ENCODE measurements at places on chromosomes 11 and 22.

DNA sequence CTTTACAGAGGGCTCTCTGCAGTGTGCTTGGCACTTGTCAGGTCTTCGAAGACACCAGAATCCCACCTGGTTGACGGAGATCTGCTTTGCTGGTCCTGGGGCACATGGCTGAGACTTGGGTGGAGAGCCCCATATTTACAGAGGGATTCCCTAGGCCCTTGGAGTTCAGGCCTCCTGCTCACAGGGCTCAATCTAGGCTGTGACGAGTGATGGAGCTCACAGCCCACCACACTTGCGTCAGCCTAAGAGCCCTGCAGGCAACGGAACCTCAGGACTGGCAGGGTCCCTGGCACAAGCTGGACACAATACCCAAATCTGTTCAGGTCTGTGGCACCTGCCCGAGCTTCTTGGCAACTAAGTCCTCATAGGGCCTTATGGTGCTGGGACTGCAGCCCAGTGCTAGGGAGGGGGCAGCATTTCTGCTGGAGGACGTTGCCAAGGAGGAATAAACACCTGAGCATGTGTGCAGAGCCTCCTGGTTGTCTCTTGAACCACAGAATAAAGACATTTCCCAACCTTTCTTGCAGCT lies 59.1 kb downstream of the KCNC1 start:
- DNase-seq, result no peak

- no peak for DNase-seq
Measured at GRCh38 chr22:27540656-27541396, 260.7 kb downstream of the MN1 start.

DNA sequence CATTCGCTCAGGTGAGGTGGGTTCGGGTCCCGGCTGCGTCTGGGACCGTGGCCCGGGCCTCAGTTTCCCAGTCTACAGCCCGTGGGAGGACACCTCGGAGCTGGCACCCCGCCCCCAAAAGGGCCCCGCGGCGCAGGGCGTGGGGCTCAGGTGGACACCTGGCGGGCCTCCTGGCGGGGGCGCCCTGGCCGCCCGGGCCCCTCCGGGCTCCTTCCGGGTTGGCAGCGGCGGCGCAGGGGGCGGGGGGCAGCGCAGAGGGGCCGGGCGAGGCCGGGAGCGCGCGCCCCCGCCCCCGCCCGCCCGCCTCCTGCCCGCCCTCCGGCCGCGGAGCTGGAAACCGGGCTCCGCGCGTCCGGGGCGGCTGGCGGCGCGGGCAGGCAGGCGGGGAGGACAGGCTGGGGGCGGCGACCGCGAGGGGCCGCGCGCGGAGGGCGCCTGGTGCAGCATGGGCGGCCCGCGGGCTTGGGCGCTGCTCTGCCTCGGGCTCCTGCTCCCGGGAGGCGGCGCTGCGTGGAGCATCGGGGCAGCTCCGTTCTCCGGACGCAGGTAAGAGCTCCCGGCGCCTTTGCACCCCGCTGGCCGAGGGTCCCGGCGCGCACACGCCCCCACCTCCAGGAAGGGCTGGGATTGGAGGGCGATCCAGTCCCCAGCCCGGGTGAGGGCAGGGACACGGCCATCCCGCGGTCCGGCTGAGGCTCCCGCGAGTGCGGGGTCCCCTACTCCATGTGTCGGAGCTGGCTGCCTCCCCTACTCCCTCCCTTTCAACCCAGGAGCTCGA lies at the start of gene EMID1:
EMID1 (plus strand) TSS at position 303 of the 778 bp plus-strand sequence; CDS start at position 446, 143 bp downstream.
- DNase-seq, result no peak

DNA sequence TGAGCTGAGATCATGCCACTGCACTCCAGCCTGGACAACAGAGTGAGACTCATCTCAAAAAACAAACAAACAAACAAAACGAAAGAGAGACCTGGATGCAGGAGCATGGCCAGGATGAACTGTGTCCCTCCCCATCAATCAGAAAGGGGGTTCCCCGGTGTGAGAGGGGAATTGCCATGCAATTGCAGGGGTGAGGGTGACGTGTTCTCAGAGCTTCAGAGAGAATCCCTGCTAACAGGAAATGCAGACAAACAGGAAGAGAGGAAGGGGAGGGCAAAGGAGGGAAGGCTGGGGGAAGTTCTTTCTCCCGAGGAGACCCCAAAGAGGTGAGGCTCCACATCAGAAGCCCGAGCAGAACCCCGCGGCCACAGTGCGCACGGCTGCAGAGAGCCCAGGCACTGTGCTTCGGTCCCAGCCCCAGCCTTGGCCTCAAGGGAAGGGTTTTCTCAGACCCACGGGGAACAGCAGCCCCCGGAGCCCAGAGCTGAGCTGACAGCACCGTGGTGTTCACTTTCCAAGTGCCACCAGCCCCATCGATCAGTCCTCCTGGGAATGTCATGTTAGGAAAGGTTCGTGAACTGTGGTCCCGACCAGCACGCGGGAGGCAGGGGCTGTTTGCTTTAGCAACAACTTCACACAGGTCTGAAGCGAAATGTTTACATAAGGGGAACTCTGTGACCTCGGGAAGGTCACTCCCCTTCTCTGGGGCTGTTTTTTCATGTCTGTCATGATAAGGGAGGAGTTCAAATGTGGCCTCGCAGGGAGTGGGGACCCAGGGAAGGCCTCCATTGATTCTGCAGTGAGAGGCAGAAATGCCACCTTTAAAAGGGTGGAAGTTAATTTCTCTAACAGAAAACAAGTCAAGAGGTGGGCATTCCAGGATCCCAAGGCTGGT lies 108.0 kb upstream of the ANO1 start:
- DNase-seq, result no peak

- DNase-seq, result no peak
Measured at GRCh38 chr11:111663820-111664219, 61.6 kb downstream of the SIK2 start.

DNA sequence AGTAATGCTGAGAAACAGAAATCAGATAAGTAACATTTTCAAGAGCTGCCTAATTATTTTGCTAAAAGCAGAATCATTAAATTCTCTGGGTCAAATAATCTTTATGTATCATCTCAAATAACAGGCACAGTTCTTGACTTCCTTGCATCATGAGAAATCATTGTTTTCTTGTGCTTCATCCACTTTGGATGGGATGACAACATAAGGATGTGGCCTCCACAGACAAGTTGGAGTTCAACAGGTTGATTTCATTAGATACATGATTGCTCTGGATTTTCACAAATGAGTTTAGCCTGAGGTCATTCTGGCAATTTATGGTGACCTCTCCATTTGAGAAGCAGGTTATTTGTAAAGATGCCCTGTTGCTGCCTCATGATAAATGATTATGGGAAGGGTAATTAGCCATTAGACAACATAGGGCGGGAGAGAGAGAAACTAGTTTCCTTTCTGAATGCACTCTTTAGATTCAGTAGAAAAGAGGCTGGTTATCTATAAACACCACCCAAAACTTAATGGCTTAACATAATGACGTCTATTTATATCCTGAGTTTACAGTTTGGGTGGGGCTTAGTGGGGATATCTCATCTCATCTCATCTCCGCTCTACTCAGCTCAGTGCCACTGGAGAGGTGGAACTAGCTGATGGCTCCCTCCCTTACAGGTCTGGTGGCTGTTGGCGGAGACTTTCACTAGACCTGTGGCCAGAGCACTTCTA lies 35.0 kb upstream of the ADORA2A start:
- no peak for DNase-seq

GRCh38 chr11:105613183-105613582 lies 3.3 kb downstream of the GRIA4 start:
- no peak for DNase-seq

GRCh38 chr11:65069217-65069616 lies 10.9 kb upstream of the NAALADL1 start:
- no peak for DNase-seq

DNA sequence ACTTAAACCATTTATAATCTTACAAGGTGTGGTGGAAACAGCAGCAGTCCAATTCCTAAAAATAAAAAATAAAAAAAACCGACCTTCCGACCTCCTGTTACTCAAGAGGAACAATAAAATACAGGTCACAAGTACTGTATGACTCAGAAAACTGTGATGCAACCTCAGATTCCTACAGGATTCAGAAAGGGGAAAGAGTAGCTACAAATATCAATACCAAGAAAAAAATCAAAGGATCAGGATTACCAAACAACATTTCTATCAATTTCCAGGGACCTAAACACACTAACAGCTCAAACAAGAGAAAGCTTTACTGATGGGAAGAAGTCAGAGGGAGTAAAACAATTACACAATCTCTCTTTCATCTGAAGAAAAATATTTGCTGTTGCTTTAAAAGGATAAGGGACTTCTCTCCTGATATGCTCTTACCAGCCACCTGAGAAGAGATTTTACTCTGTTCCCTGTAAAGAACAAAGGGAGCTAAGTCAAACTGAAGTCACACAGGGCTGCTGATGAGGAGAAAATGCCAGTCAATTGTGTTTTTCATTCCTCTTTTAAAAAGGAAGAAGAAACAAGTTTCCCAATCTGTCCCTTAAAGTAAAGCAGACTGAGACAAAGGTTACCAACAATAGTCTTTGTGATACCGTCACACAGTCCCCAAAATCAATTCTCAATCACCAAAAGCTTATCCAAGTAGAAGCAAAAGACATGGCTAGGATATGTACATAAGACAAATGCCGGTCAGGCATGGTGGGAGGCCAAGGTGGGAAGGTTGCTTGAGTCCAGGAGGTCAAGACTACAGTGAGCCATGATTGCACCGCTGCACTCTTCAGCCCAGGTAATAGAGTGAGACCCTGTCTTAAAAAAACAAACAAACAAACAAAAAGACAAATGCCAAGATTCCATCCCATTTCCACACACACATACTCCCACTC lies 39.3 kb downstream of the AMBRA1 start:
- no peak for DNase-seq

- no peak for DNase-seq
Measured at GRCh38 chr22:37638391-37639069, 939 bp upstream of the SH3BP1 start.

DNA sequence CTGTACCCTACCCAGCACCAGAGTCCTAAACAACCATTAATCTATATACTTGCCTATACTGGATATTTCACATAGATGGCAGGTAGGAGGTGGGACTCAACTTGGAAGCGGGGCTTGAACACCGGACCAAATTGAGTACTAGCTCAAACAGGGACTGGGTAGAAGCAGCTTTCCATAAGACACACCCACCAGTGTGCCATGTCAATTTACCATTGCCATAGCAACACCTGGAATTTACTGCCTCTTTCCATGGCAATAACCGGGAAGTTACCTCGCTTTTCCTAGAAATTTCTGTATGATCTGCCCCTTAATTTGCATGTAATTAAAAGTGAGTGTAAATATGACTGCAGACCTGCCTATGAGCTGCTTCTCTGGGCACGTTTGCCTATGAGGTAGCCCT lies 38.6 kb upstream of the CUL5 start:
- no peak for DNase-seq

DNA sequence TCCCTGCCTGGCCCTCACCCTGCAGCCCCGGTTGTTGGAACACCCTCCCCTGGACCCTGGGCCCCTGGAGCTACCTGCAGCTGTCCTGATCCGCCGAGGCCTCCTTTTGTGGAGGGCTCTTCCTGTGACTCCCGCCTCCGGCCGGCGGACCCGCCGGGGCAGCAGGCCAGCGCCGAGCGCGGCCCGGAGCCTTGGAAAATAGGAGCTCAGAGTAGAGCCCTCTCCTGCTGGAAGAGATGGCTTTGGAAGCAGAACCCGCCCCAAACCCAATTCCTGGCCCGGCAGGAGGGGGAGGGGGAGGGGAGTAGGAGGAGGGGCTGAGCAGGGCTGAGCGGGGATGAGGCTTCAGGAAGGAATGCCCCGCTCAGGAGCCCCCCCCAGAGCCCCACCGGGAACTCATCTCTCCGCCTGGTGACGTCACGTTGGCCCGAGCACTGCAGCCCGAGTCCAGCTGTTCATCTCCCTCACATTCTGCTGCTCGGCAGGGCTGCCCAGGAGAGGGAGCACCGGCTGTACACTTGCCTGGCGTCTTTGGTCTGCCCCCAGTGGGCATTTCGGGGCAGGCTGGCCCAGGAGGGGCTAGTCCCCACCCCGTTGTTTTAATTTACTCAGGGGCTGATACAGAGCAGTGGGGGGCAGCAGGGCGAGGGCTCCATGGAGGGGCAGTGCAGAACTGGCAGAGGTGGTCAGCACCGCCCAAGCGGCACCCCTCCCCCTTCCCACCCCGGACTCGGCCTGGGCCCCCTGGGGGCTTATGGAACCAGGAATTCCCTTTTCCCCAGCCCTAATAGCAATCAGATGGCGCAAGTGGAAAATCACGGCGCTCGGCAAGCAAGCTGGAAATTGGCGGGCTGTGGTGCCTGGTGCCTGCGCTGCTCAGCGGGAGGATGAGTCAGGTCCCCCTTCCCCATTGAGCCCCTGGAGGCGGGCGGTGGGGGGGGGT lies at the start of gene MRGPRF:
MRGPRF (minus strand) TSS at position 238 of the 943 bp plus-strand sequence. CDS start 3,345 bp downstream, outside the sequence.
- no peak for DNase-seq

- no peak for DNase-seq
Measured at GRCh38 chr11:43922744-43923405, 19.6 kb upstream of the C11orf96 start.

GRCh38 chr11:27055065-27055682 lies 14.6 kb downstream of the BBOX1 start:
- no peak for DNase-seq

DNA sequence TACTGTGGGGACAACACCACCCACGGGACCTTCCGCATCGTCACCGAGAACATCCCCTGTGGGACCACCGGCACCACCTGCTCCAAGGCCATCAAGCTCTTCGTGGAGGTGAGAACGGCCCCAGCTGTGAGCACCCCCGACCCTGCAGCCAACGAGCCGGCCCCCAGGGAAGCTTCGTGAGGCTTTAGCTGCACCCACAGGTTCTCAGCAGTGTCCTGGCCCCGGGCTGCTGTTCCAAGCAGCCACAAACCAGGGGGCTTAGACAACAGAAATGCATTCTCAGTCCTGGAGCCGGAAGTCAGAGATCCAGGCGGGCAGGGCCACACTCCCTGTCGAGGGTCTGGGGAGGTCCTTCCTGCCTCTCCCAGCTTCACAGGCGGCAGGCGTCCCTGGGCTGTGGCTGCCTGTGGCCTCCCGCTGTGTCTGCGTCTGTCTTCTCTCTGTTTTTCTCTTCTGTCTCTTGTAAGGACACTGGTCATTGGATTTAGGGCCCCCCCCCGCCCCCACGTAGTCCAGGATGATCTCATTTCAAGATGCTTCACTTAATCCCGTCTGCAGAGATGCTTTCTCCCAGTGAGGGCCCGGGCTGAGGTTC lies 12.5 kb downstream of the MUC5B start:
- DNase-seq, result no peak

All from stimulated activated CD8-positive, alpha-beta memory T cell treated with anti-CD3 and anti-CD28 coated beads, Interleukin-15, amount 100 ng/mL, for 24 hours (primary cell).